ENCODE measurements at places on chromosomes 6 and 20.

GRCh38 chr20:9994676-9995075, 40.1 kb upstream of the ANKEF1 start:
- DNase-seq: no peak

DNA sequence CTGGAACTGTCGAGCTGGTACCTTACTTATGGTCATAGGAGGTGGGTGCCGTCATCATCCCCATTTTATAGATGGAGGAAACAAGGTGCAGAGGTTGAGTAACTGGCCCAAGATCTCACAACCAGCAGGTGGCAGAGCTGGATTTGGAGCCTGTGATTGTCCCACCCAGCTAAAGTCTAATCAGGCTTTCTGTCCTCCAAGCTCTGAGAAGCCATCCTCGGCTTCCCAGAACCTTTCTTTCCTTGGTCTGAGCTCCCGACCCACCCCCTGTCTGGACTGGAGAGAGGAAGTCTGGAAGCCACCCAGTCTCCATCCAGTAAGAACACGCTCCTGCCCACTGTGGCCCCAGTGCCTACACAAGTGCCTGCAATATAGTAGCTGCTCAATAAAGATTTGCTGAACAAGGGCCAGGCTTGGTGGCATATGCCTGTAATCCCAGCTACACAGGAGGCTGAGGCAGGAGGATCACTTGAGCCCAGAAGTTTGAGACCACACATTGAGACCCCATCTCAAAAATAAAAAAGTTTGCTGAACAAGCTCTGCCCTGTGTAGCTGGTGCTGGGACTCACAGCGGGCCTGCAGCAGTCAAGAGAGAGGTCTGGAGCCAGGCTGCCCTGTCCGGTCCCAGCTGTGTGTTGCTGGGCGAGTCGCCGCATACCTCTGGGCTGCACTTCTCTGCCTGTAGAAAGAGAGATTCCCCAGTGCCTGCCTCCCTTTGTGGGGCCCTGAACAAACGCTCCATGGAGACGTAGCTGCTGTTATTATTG, 32.5 kb upstream of the DLGAP4 start:
- no peak for DNase-seq

DNA sequence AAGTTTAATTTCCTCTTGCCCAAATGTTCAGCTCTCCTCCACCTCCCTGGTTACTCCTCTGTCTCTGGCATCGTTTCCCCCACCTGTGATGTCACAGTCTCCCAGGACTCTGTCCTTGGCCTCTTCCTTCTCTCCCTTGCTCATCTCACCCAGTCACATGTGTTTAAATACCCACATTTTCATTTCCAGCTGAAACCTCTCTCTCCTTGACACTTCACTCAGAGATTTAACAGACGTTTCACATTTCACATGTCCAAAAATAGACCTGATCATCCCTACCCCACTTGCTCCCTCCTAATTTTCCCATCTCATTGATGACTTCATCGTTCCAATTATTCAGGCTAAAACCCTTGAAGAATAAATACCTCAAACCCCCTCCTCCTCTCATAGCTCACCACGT, 604.1 kb upstream of the JAG1 start:
- DNase-seq: no peak

DNA sequence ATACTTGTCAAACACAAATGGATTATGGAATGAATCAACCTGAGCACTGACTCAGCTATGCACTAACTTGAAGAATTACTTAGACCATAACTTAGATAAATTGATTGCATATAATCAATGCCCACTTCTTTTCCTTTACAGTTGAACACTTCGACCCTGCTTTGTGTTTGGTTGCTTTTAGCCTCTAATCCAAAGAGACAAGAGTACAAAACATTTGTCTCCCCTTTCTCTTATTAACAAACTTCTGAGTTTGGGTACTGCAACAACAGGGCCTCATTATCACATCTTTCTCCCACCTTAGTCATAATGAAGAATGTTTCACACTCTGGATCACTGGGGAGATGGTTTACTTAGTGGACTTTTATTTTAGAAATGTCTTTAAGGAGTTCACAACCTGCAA, 2.6 kb upstream of the TAAR6 start:
- DNase-seq: no peak

DNA sequence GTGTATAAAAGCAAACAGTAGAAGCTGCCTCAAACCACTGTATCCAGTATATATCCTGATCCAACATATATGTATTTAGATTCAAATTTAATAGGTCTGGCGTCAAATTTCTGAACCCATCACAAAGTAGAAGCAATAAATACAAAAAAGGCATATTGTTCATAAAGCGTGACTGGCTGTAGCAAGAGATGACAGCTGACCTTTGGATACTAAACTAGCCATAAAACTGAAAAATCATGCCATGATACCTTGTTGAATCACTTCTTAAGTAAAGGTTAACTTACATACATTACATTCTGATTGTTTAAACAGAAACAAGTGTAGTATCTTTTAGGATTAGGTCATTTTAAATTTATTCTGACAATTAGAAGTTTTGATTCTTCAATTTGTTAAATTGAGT, 372.0 kb upstream of the FLRT3 start:
- DNase-seq: no peak

DNA sequence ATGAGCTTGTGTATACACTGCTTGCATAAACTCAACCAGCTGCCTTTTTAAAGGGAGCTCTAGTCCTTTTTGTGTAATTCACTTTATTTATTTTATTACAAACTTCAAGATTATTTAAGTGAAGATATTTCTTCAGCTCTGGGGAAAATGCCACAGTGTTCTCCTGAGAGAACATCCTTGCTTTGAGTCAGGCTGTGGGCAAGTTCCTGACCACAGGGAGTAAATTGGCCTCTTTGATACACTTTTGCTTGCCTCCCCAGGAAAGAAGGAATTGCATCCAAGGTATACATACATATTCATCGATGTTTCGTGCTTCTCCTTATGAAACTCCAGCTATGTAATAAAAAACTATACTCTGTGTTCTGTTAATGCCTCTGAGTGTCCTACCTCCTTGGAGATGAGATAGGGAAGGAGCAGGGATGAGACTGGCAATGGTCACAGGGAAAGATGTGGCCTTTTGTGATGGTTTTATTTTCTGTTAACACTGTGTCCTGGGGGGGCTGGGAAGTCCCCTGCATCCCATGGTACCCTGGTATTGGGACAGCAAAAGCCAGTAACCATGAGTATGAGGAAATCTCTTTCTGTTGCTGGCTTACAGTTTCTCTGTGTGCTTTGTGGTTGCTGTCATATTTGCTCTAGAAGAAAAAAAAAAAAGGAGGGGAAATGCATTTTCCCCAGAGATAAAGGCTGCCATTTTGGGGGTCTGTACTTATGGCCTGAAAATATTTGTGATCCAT, 15.3 kb downstream of the TNFAIP3 start:
- no peak for DNase-seq

GRCh38 chr20:15843777-15844176, 729.5 kb downstream of the KIF16B start:
- no peak for DNase-seq

- no peak for DNase-seq
These were observed 324.2 kb upstream of the HSF2 start for GRCh38 chr6:122075084-122075838.

GRCh38 chr6:87588756-87589407, 905 bp downstream of the RARS2 start:
- no peak for DNase-seq

- peak; percentile 92 for DNase-seq
These were observed 21.5 kb upstream of the MRPS18A start for GRCh38 chr6:43708860-43709653.

DNA sequence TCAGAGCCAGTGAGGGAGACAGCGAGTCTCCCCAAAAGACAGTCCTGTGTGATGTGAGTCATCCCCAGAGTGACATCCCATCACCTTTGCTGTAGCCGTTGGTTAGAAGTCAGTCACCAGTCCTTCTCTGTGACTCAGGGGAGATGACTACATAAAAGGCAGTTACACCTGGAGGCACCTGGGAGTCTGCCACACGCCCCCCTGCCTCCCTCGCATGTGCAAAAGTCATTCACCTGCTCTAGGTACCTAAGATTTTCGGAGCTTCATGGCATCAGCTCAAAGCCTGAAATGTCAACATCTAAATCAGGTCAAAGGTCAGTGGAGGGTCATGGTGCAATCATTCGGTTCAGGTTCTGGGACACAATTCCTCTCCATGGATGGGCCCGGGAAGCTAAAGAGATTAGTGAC, 50.3 kb downstream of the PRR18 start:
- no peak for DNase-seq

DNA sequence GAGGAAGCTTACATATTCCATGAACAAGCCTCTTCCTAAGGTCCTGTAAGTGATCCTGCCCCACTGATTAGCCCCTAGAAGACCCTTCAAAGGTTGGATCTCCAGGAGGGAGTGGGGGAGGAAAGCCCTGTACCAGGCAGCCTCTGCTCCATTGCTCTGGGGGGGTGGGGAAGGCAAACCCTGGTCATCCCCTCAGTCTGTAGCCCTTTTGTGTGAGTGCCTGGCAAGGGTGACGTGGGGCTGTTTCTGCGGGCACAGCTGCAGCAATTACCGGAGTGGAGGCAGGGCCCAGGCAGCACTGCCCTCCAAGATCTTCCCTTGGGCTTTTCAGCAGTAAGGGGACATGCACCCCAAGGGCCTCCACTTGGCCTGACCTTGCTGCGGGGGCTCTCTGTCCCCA, at the start of gene MOG:
TSS of gene MOG (plus strand) at position 295 of the 400 bp plus-strand sequence. CDS start 118 bp downstream, outside the sequence.
- DNase-seq: no peak

DNA sequence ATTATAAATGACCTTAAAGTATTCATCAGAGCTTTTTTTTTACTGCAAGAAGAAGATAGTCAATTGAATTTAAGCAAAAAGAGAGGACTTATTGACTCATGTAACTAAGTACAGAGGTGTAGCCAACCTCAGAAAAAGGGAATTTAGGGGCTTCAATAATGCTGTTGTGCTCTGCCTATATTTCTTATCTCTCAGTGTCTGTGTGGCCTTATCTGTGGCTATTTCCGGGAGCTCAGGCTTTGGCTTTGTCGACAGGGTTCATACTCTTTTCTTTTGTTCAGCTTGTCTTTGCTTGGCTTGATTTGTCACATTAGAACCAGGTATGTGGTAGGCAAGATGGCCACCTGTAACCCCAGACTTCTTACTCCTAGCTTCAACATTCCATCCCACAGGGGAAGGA, 38.6 kb upstream of the FABP7 start:
- no peak for DNase-seq

DNA sequence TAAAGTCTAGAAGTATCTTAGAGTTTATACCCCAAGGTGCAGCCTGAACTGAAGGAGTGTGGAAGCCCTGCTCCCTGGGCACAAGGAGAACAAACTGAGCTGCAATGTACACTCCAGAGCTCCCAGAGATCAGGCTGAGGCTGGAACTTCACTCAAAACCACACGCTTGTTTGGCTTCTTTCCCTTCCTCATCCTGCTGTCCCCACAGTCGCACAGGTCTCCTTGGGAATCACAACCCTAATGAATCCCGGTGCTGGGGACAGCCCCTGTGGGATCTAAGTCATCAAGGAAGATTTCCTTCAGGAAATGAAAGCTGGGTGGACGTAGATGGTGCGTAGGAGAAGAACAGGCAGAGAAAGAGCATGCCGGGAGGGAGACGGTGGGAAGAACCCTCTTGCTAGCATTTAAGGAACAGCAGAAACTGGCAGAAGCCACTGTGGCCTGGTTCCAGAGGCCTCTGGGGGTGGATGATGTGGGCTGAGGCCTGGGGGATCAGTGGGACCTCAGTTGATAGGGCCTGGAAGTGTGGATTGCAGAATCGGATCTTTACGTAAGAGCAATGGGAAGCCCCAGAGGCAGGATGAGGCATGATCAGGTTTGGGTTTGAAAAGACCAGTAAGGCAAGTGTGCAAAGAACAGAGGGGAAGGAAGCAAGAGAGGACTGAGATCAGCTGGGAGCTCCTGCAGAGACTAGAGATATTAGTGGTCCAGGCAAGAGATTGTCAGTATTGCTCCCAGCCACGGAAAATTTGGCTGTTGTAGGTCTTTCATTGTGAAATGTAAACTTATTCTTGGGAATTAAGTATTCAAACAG, 21.4 kb downstream of the CYP24A1 start:
- DNase-seq: peak; percentile 32

GRCh38 chr20:62650551-62651284, 8.4 kb downstream of the SLCO4A1 start:
- no peak for DNase-seq

DNA sequence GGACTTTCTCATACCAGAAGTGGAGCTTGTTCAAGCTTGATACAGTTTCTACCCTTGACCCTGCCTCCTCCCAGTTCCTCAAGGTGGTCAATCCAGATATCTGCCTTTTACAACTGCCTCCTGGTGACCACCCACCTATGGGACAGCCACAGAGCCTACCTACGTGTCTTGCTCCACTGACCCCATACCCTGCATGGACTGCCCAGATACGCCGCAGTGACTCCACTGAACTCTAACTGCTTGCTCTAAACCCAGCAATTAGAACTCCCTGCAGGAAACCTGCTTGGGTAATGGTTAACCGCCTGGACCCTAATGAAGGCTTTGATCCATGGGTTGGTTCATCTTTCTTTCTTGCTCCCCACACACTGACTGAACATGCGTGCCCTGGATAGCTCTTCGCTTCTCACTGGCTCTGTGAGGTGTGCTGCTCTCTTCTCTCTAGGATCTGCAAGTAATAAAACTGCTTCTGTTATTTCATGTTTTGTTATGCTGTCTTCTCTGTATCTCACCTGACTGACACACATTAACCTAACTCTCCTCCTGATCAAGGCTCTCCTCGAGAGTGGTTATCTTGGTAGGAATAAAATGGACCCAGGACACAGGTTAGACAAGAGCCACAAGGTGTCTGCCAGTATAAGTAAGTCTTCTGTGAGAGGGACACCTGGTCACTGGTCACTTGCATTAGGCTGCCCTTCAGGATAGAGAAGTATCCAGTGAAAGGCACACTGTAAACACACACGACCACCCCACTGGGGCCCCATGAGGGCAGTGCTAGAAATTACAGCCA, 79.2 kb downstream of the CHD6 start:
- DNase-seq: no peak

GRCh38 chr6:167462514-167463312, 137.8 kb downstream of the TTLL2 start:
- DNase-seq: no peak

GRCh38 chr6:115363379-115363778, 697.3 kb downstream of the FRK start:
- no peak for DNase-seq

DNA sequence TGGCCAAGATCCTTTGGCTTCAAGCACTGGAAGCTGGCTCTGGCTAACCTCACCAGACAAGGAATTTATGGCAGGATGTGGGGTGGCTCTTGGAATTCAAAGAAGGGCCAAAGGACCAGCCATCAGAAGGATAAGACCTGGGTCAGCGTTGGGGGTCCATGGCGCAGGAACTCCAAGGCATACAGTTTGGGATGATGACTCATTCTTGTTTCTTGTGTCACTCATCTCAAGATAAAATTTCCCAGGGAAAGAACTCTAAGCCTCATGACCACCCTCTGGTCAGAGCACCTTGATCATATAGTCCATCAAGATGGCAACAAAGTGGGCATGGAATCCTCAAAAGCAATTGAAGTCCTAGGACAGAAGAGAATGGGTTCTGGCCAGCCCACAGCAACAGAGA, 4.8 kb downstream of the ZBTB9 start:
- DNase-seq: no peak

GRCh38 chr20:17655286-17655651, 26.8 kb downstream of the RRBP1 start:
- no peak for DNase-seq

Data from inflammatory macrophage treated with lipopolysaccharide for 1 hour (primary cell).